CD14-positive monocyte (primary cell): ENCODE measurements at places on chromosomes 6 and 20.
A peak's percentile ranks its signal among the peaks of the same experiment; 100 is the strongest.

DNA sequence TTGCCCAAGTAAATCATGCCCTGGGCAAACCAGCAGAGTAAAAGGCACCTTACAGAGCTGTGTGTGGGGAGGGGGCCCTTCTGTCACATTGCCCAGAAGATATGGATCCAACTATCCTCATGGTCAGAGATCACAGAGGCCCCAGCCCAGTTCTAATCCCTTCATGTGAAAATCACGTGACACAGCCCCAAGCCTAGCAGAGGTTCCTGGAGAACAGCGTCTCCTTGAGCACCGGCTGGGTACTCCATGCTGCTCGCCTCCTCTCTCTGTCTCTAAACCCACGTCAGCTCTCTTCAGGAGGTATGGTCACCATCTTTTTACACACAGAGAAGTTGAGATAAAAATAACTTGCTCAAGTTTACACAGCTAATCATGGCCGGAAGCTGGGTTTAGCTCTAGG, 230.2 kb downstream of the ANKRD60 start:
- no peak for DNase-seq

DNA sequence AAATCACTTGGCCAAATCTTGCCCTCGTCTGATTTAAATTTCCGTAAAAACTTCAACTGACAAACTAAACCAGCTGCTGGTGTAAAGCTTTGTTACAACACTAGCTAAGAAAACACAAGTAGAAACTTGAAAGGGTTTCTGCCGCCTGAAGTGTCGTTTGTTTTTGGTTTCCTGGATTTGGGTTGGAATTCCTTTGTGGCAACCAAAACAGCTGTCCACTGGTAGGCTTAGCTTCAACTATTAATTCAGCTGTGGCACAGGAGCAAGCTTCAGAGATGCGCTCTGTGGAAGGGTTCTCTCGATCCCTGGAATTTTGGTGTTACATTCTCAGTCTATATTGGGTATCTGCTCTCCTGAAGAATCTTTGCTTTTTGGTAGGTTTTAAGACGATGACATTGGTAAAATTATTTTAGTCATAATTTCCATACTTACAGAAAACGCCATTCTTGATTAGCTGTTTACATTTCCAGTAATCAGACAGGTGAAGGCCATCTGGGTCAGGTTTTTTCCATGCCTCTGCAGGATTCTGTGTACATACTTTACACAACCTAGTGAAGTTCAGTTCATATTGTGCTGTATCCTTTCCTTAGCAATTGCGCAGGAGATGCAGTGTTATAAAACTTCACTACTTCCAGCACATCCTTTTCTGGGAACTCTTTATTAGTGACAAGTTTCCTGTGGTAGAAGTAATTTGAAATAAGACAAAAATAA, 29.9 kb upstream of the SAMD3 start:
- no peak for DNase-seq

- DNase-seq = no peak
Observed at GRCh38 chr6:41441598-41442351, 104.4 kb upstream of the FOXP4 start.

DNA sequence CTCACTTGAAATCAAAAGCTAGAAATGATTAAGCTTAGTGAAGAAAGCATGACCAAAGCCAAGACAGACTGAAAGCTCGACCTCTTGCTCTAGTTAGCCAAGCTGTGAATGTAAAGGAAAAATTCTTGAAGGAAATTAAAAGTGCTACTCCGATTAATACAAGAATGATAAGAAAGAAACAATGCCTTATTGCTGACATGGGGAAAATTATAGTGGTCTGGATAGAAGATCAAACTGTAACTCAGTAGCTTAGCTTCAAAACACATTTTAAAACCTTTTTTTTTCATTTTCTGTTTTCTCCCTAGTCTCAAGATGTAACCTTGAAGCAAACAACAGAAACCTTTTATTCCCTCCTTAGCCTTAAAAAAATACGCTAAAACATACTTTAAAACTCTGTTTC, 11.4 kb upstream of the GJE1 start:
- no peak for DNase-seq

DNA sequence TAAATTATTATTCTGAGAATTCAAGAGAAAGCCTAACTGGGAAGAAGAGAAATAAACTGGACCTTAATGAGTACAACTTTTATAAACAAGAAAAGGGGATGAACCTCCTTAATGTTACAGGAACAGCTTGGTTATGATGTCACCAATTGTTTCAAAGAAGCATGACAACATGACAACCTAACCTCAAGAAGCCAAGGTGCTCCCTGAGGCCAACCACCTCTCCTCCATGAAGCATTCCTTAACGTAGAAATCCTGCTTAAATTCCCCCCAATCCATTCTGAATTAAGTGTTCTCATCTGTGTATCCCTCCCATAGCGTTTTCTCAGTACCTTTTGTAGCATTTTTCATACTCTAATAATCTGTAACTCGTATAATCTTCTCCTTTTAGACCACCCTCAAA, 1.7 kb downstream of the HBS1L start:
- no peak for DNase-seq

- DNase-seq = no peak
Observed at GRCh38 chr6:155452576-155452975, 3.1 kb downstream of the NOX3 start.

- no peak for DNase-seq
Observed at GRCh38 chr20:44258226-44258890, 11.2 kb downstream of the GDAP1L1 start.

DNA sequence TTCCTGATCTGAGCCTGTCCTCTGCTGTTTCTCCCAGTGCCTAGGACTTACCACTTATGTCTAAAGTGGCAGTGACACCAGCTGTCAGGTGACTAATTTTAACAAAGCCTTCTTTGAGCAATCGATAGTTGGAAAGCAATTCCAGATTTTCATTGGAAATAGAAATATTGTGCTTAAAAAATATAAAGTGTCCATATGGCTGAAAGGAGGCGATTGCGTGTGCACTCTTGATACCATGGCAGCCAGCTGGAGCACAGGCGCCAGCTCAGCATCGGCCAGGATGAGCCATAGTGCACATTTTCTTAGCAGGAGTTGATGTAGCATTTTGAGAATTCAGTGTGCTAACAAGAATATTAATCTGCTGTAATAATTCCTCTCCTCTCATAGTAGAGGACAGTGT, 70.0 kb downstream of the LRRC1 start:
- DNase-seq = no peak

DNA sequence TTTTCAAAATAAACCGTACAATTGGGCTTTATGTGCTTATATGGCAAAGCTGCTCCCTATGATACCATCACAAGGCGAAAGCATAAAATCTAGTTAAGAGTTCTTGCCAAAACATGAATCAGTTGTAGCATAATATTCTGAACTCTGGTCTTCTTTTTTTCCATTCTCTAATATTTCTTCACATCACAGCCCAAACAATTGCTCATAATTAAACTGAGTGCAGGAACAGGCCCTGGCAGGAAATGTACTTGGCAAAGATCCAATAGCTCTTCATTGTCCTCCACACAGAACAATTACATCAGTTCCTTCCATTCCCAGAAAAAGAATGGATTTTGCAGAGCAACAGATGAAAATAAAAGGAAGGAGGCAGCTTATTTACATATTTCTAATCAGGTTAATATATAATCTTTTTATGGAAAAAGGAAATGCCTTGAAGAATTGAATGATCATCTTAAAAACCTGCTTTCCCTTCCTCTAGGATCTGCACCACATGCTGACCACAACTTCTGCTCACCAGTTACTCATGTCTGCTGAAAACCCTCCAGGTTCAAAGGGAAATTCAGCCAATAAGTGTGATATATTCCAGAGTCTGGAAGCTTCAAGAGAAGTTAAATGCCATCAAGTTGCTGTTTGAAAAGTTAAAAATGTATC, 123.3 kb upstream of the COL21A1 start:
- peak; percentile 5 for DNase-seq

DNA sequence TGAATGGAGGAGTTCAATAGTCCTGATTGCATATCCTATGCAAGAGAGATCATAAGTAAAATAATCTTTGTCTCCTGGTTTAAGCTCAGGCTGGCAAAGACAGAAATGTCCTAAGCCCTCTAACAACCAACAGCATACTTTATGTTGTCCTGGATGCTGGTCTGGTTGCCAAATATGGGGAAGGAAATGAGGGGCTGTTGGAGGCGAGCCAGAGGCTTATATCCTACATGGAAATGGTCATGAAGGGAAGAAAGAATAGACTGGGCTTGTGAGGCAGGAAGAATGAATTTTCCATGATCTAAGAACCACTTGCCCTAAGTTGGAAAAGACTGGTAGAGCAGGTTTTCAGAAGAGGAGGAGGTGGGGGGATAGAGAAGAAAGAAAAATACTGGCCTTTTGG, 237.1 kb downstream of the SMOC2 start:
- DNase-seq = no peak

DNA sequence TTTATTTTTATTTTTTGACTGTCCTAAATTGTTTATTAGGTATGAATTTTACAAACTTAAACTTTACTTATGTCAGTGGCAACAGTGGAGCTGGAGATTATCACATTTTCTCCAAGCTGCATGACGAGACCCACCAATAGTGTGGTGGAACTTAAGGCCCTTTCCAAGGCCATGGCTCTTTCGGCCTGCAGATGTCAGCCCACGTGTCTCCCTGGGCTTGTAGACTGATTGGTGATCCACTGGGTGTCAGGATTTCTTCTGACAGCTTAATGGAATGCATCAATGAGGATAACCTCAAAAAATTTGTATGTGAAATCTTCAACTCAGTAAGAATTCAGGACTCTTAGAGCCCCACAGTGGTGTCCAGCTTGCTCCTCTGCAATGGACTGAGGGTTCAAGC, 32.3 kb upstream of the OVOL2 start:
- no peak for DNase-seq

GRCh38 chr20:57429580-57430200, 38.5 kb downstream of the RBM38 start:
- peak; percentile 99 for DNase-seq

GRCh38 chr6:33314515-33314942, 651 bp upstream of the TAPBP start:
- DNase-seq = peak; percentile 87

DNA sequence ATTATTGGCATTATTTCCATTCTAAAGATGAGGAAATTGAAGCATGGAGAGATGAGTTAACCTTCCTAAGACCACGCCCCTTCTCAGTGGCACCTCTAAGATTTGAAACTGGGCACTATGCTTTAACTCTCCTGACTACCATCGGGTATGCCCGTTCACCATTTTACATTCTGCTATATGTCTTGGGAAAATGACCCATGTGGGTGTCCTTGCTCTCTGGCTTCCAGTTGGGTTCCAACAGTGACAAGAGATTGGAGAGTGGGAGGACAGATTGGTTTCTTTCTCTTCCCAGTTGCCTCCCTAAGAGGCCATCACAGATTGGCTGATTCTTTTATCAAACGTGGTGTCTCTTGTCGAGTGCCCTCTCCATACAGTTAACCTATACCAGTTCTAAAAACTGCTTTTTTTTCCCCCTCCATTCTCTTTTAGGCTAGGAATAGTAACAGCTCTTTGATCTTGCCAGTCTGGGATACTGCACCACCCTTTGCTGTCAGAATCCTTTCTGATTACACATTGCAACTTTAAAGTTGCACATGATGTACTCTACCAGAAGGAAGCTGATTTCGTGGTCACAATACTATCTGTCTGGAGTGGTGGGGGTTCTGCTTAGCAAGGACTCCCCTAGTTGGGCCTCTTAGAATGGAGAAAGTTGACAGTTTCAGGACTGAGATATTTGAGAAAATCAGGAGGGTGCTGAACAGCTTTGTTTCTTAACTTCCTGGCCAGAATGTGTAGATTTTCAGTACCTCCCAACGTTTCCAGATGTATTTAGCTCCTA, 88.0 kb upstream of the ELOVL5 start:
- DNase-seq = no peak

DNA sequence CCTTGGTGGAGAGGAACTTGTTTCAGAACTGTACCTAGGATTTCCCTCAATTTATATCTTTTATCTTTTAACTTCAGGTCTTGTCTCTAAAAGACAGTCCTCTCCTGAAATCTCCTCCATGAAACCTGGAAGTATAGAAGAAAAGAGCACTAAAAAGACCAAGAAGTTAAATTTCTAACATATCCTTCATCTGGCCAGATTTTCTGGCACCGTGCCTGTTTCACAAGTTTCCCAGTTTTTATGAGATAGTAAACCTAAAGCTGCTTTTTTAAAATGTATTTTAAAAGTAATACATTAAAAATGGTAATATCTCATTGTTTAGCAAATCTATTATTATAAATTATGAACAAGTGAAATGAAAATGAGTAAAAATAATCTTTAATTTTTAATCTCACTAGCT, 348.3 kb upstream of the RSPO3 start:
- DNase-seq = no peak

DNA sequence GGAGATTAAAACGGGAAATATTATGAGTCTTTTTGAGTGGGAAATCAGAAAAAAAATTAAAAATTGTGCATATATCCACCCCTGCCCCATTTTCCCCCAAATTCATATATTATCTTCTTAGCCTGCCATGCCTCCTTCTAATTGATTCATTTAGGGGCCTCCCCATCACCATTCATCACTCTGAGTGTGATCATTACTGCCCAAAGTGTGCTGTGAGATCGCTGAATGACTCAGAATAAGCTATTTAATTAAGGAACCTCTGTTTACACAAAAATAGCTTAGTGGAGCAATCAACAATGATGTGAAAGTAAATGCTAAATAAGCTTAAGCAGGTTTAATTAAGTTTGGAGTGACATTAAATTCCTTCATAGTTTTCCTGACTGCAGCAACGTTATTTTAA, 645.5 kb downstream of the GRIK2 start:
- no peak for DNase-seq

GRCh38 chr20:35000922-35001595, 45.4 kb downstream of the MYH7B start:
- DNase-seq = no peak

DNA sequence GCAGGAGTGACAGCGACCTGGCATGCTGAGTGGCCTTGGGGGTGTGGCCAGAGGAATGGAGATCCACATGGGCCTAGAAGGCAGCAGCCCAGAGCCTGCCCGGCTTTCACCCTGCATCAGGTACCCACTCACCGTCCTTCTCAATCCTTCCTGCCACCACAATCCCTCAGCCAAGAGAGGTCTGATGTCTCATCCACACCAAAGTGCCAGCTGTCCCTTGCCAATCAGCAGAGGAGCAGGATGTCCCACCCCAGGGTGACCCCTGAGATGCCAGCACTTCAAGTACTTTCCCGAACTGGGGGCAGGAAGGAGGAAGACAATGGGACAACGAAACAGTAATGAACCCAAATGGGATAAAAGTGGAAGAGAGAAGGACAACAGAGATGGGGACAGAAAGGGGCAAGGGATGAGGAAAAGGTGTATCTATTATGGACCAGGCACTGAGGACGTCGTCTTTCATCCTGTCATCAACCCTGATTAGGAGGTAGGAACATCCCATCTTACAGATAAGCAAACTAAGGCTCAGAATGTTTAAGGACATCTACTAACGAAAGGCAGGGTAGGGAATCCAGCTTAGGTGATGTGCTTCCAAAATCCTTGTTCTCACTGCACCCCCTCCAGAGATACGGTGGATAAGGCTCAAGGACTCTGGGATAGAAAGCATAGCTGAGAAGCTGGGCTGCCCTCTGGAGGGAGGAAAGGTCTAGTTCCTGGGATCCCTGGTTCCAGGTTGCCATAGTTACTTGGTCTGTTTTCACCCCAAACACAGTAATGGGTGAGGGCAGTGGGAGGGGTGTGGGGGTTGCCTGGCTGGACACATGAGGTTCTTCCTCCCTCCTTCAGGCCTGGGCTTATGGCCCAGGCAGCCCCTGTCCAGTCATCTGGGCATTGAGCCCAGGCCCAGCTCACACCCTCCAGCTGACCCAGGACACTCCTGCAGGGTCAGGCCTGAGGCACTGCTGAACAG, 4.5 kb upstream of the TNXB start:
- peak; percentile 57 for DNase-seq

GRCh38 chr20:14580418-14581074, 243.1 kb upstream of the FLRT3 start:
- DNase-seq = no peak

- no peak for DNase-seq
Observed at GRCh38 chr6:73696966-73697655, 1.1 kb downstream of the CD109 start.
